Natural killer cell treated with Interleukin-12 subunit alpha and Interleukin-12 subunit beta and Interleukin-15 and Interleukin-18, amount 100 ng/mL, for 72 hours (primary cell): ENCODE measurements at places on chromosomes 4 and X. TPM values are rescaled to one million over a fixed set of nuclear protein-coding genes. Genes with fewer than 3 reads are reported as not detected.

DNA sequence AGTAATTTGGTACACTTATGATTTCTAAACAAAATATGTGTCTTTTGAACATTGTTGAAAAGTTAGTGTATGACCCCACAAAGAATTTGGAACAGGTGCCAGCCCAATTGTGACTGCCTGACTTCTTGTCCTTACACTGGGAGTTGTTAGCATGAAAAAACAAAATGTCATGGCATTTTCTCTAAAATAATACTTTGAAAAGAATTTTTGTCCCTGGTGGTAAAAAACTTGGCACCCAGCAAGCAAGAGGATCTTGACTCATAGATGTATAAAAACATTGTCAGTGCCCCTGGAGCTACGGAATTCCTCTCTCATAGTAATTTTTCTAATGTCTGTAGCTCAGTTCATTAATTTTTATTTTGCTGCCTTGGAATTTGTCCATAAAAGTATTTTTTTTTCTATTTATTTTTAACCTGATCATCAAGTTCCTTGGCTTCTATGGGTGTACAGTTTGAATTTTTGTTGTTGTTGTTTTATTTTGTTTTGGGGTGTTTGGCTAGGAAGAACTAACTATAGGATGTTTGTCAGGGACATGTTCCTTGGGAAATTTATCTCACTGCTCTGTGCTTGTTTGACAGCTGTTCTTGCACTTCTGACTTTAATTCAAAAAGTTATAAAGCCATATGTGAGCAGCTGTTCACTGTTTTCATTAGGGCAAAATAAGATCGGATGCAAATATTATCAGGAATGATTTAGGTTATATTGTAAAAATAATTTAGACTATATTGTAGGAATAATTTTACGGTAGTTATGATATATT, 95.4 kb upstream of the NUDT6 start:
- DNase-seq: no peak

DNA sequence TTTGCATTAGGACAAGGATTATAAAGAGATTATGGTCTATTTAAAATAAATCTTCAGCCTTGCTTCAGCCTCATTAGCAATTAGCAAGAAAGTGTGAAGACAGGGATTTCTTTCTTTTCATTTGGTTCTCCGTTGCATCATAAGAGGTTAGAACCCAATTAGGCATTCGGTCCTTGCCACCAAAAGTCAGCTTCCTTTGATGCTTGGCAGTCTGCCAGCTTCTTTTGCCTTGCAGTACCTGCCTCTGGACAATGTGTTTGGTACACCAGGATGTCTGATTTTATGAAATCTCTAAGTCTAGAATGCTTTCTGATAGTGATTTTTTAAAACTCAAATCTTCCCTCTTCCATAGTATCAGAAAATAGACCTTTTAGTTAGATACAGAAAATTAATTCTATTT, 12.4 kb downstream of the SMIM20 start:
- no peak for DNase-seq

- no peak for DNase-seq
Measured at GRCh38 chrX:155108427-155108826, 37.1 kb downstream of the BRCC3 start.

DNA sequence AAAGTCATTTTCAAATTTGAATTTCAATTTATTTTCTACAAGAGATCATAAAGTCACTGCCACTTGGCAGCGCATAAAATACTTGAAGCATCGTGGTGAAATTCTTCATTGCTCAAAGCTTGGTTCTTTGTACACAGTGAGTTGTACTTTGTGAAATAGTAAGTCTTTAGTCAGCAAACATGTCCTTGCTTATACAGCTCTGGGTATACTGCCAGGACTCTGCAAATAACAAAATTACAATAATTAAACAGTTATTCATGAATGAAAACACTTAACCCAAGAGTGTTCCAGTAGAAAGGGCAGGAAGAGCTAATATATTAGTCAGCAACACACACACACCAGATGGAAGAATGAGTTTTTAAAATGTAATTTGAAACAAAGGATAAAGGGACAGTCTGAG, 1300.9 kb upstream of the DIAPH2 start:
- no peak for DNase-seq

GRCh38 chr4:156487107-156487506, 484.5 kb downstream of the PDGFC start:
- no peak for DNase-seq

- DNase-seq: no peak
Measured at GRCh38 chr4:28073860-28074555, 1213.4 kb downstream of the STIM2 start.

GRCh38 chr4:154478128-154478527, 13.5 kb downstream of the DCHS2 start:
- DNase-seq: no peak

DNA sequence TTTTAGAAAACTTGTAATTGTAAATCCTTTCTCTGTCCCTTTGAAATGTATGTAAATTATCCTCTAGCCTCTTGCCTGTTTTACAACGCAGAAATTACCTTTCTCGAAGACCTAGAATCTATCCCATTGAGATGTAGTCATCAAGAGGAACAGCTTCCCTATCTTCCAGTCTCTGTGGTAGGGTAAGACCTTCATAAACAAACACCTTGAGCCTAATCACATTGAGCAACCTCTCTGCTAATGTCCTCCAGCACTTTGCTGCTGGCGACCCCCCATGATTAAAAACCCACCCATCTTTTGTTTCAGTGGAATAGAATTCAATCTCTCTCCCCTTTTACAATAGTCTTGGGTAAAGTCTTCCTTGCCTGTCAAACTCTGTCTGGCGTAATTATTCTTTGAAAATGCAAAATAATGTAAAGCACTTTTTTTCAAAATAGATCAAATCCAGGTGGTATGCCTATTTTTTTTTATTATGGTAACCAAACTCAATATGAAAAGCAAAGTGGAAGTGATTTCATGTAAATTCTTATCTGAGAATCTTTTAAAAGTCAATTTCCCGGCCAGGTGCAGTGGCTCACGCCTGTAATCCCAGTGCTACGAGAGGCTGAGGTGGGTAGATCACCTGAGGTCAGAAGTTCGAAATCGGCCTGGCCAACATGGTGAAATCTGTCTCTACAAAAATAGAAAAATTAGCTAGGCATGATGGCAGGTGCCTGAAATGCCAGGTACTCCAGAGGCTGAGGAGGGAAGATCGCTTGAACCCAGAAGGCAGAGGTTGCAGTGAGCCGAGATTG, 237.9 kb downstream of the GRXCR1 start:
- DNase-seq: no peak

- DNase-seq: no peak
Measured at GRCh38 chr4:74814052-74814451, 19.7 kb upstream of the BTC start.

DNA sequence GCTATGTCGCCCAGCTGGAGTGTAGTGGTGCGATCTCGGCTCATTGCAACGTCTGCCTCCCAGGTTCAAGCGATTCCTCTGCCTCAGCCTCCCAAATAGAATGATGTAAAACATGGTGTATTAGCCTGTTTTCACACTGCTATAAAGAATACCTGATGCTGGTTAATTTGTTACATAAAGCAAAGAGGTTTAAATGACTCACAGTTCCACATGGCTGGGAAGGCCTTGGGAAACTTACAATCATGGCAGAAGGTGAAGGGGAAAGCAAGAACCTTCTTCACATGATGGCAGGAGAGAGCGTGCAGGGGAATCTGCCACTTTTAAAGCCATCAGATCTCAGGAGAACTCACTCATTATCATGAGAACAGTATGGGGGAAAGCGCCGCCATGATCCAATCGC, 1191.8 kb downstream of the ARAP2 start:
- no peak for DNase-seq

DNA sequence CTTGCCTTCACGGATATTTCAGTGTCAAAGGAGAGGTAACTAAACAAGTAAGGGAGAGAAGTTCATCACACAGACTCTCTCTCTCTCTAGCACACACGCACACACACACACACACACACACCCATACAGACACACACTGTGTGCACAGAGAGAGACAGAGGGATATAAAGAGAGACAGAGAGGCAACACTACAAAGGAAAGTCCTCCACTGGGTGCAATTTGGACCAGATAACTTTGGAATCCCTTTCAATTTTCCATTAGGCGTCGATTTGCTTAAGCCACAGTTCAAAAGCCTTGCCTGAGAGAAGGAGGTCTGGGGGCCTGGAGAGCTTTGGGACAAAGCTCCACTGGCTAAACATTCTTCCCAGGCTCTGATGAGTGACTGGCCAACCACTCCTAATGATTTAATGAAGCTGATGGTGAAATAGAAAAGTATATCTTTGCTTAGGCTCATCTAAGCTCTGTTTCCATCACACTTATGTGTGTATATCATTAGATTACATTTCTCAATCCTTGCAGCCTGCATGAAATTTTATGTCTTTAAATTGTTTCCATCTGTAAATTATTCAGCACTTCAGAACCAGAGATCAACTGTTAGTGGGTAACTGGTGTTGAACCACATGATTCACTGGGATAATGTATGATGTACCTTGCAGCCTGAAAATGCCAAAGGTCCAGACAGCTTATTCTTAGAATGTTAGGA, 180.8 kb downstream of the MAGEB17 start:
- DNase-seq: no peak

DNA sequence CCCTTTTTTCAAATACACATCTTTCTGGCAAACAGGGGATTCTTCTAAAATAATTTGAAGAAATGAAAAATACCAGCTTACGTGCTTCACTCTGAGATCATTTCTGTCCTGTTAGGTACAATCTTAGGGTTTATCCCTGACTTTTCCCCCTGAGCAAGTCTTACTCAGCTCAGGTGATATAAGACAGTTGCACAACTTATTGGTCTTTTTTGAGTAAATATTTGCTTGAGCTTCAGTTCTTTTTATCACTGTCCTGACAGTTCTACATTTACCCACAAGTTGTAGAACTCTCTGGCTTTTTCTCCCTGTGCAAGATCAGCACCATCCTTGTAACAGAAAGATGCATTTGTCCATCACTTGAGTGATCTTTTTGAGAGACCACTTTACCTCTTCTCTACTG, 84.9 kb downstream of the MID1IP1 start:
- DNase-seq: no peak

DNA sequence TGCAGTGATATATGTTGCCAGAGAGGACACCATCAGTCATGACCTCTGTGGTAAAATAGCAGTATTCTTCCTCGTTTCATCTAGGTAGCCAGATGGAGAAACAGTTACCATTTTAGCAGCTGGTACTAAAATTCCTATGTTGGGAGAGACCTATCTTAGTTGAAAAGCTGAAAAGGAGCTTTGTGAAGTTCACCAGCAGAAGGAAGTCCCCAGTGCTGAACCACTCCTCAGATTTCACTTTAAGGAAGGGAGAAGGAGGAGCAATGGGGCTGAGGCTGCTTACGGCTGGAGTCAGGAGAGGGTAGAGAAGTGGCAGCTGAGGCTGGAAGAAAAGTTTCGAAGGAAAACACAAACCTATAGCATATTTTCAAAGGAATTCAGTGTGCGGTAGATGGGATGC, 103.7 kb downstream of the ATXN3L start:
- no peak for DNase-seq

GRCh38 chr4:48467891-48468290, 15.3 kb upstream of the SLC10A4 start:
- no peak for DNase-seq

GRCh38 chr4:187576751-187577150, 418.8 kb upstream of the ZFP42 start:
- DNase-seq: no peak

GRCh38 chr4:92232566-92232965, 71.2 kb upstream of the GRID2 start:
- DNase-seq: no peak

GRCh38 chr4:7360806-7361205, 73.9 kb downstream of the PSAPL1 start:
- DNase-seq: no peak

DNA sequence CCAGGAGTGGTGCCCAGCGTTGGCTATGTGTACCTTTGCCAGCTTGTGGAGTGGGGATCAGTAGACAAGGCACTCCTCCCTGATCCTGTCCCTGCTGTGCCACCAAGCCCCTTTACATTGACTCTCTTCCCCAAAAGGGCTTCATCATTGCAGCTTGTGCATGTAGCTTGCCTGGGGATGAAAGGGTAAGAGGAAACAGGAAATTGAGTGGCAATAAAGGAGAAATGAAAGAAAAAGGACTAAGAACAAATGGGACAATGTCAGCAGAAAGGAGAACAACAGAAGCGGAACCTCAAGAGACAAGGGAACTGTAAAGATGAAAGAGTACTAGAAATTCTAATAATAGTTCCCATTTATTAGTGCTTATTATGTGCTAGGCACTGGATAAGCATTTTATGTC, 8.7 kb upstream of the IL13RA1 start:
- no peak for DNase-seq

- no peak for DNase-seq
Measured at GRCh38 chr4:76703676-76704075, 194.3 kb downstream of the SOWAHB start.

GRCh38 chrX:437661-438390, 51.1 kb upstream of the PPP2R3B start:
- no peak for DNase-seq

DNA sequence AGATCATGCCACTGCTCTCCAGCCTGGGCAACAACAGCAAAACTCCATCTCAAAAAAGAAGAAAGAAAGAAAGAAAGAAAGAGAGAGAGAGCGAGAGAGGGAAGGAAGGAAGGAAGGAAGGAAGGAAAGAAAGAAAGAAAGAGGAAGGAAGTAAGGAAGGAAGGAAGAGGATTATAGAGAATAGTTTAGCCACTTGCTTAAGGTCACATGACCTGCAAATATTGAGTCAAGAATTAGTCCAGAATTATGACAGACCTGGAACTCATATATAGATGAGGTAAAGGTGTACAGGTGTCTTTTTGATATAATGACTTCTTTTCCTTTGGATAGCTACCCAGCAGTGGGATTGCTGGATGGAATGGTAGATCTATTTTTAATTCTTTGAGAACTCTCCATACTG, 25.6 kb upstream of the ANTXR2 start:
- no peak for DNase-seq

Gene PRKX
- total RNA-seq: 109 TPM

Gene SLC10A7
- total RNA-seq: 31.1 TPM

Gene MSANTD1
- total RNA-seq: 1.8 TPM

Gene SMIM31
- not detected for total RNA-seq

Gene AMBN
- total RNA-seq: not detected

Gene XPNPEP2
- 0.14 TPM for total RNA-seq

Gene NRK
- total RNA-seq: not detected
